ENCODE measurements at places on chromosomes 3 and 15.

DNA sequence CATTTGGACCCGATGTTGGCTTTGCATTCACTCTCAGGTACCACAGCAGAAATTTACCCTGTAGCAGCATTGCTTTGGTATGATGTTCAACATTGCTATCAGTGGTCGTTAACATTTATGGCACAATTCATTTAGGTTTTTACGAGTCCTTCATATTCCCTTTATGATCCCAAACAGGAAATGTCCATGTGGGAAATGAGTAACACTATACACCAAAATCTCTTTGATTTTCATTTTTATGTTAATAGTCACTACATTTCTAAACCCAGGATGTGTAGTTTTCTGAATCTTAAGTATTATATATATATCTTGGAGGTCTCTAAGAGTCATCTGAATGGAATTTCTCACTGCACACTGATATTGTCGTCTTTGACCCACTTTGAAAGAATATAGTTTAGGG lies 78.5 kb upstream of the RBMS3 start:
- DNase-seq: no peak

GRCh38 chr15:52076889-52077781 lies 35.4 kb downstream of the BCL2L10 start:
- no peak for DNase-seq

- DNase-seq: no peak
Measured at GRCh38 chr3:118754406-118755252, 280.0 kb downstream of the IGSF11 start.

DNA sequence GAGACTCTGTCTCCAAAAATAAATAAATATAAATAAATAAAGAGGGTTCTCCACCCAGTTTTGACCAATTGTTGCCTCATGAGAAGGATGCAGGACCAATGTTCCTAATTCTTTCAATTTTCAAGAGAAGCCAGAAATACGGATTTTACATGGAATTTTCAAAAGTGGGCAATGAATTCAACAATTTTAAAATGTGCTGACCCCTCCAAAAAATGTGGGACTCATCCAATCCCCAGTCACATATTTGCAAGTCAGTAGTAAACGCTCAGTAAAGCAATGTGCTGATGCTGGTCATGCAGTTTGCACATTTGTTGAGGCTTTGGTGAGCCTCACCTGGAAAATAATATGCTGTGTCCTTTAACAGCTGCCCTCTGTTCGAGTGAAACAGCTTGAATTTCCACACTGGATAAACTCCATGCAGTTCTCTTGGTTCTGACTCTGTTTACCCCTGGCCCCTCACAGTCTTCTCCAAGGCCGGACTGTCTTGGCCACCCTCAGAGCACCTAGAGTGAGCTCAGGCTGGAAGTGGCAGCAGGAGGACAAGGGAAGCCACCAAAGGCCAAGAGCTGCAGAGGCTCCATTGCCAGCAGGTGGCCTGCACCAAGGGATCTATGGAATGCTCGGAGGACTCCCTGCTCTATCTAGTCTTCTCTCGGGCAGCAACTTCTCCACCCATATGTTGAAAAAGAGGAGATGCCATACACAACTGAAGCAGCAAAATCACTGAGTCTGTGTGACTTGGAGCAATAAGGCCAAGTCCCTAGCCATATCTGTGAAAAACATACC lies 246.8 kb downstream of the UACA start:
- no peak for DNase-seq

DNA sequence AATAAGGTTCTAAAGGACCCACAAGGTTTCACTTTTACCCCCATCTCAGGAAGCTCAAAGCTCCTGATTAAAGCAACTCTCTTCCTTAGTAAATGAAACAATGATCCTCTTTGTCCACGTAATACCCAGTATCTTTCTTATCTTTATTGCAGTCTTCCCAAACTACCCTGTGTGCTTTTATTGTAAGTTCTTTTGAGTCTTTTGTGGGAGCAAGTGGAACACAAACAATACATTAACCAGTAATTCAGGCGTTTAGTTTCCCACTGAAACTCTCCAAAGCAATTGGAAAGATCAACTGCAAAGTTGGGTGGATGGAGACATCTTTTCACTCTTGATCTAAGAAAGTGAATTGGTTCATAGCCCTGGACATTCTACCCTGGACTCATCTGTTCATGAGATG lies 240.0 kb downstream of the ZNF621 start:
- DNase-seq: no peak

DNA sequence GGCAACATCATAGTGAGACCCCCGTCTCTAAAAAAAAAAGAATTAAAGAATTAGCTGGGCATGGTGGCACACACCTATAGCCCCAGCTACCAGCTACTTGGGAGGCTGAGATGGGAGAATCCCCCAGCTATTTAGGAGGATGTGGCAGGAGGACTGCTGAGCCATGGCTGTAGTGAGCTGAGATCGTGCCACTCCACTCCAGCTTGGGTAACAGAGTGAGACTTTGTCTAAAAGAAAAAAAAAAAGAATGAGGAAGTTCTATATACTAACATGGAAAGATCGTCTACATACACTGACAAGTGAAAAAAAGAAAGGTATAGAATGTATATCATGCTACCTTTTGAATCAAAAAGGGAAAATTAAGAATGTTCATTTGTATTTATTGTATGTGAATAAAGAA lies 83.9 kb upstream of the CDAN1 start:
- no peak for DNase-seq

- no peak for DNase-seq
Measured at GRCh38 chr3:17742880-17743657, 638 bp upstream of the TBC1D5 start.

- no peak for DNase-seq
Measured at GRCh38 chr15:22806664-22807063, 20.2 kb downstream of the NIPA1 start.

DNA sequence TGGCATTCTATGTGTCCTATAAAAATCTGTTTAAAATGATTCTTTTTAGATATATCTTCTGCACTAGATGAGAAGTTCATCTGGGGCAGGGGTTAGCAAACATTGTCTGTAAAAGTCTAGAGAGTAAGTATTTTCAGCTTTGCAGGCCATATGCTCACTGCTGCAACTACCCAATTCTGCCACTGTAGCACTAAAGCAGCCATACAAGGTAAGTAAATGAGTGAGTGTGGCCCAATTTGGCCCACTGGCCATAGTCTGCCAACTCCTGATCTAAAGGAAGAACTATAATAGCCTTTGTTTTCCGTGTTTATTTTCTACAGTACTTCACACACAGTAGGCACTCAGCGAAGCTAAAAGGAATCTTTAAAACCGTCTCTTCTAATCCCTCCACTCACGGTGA lies 42.3 kb downstream of the DLG1 start:
- no peak for DNase-seq

DNA sequence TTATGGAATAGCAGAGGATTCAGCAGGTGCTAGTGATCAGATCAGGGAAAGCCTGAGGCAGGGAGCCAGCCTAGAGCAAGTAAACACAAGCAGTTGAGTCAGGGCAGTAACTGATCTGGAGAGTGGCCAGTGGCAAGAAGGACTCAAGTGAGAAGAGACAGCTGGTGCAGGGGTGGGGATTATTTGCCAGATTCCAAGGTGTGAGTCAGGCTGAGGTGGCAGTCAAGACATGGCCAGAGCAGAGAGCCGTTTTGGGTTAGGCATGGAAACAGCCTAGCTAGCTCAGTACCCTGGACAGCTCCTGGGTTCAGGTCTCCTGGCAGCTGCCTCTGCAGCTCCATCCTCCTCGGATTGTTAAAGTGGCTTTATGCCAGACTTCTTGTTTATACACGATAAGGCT lies 281.9 kb upstream of the ONECUT1 start:
- DNase-seq: peak; percentile 85

DNA sequence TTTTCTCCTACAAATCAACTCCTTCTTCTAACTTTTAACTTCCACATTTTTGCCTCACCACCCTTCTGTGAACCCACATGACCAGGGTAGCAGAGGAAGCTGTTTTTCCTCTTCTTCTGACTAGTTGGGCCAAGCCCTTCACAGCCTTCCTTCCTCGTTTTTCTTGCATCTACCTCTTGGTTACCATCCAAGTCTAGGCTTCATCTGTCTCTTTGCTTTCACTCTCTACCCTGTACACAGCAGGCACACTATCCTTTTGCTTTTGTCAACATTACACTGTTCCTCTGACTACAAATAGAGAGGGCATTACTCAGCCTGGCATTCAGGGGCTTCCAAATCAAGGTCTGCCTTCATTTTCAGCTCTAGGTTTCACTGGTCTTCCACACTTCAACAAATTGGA lies 22.0 kb downstream of the SLC9A9 start:
- no peak for DNase-seq

DNA sequence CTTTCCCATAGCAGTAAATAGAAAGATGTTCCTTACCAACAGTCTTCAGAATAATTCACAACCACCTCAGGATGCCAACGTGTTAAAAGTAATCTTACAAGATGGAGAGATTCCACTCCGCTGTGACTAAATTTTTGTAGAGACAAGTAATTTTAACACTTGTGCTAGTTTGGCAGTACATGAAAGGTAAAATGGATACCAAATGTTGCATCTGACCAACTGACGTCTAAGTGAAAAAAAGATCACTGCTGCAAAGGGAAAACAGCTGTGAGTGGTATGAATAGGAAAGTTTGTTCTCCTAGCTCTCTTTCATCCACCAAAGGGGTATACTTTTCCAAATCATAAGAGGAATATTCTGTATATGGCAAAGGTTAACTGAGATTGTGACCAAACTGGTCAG lies 2.6 kb downstream of the SPG21 start:
- no peak for DNase-seq

- DNase-seq: no peak
Measured at GRCh38 chr3:15591928-15592327, 9.4 kb downstream of the HACL1 start.

DNA sequence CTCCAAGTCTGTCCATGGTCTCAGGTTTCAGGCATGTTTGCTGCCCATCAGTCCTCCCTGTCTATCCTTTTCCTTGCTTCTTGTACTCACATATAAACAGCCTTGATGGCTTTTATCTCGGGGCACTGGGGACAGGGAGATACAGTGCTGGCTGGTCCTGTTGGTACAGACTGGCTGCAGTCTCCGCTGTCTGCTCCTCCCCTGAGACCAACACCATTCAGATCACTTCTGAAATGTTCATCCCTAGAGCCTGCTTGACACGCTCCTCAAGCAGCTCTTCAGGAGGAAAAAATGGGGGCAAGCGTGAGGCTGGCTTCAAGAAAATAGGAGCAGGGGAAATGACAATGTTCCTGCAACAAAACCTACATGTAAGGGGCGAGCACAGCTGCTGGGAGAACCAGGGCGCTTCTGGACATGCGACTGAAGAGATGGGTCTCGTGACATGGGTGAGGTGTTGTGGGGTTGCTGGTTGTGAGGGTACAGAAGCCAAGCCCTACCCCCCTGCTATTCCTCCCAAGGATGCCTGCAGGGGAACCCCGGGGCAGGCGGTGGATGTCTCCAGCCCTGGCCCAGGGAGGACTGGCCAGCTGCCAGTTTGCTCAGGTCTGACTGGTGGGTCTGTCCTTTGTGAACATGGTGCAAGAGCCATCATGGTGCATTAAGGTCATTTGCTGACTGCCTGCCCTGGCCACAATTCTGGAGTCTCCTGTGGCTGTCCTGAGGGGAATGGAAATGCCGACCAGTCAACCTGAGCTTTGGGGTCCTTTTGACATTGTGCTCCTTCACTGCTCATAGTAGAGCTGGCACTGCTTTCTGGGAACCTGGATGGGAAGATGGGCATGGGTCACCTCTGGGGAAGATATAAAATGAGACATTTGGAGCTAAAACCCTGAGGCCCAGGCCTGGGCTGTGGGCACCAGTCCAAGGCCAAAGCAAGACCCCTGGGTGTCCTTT lies 40.1 kb downstream of the KY start:
- no peak for DNase-seq

GRCh38 chr3:132405188-132405587 lies 12.1 kb upstream of the DNAJC13 start:
- DNase-seq: no peak

- DNase-seq: no peak
Measured at GRCh38 chr15:28880680-28881079, 5.1 kb upstream of the APBA2 start.

GRCh38 chr3:130992344-130992743 lies 34.3 kb downstream of the ASTE1 start:
- DNase-seq: no peak

DNA sequence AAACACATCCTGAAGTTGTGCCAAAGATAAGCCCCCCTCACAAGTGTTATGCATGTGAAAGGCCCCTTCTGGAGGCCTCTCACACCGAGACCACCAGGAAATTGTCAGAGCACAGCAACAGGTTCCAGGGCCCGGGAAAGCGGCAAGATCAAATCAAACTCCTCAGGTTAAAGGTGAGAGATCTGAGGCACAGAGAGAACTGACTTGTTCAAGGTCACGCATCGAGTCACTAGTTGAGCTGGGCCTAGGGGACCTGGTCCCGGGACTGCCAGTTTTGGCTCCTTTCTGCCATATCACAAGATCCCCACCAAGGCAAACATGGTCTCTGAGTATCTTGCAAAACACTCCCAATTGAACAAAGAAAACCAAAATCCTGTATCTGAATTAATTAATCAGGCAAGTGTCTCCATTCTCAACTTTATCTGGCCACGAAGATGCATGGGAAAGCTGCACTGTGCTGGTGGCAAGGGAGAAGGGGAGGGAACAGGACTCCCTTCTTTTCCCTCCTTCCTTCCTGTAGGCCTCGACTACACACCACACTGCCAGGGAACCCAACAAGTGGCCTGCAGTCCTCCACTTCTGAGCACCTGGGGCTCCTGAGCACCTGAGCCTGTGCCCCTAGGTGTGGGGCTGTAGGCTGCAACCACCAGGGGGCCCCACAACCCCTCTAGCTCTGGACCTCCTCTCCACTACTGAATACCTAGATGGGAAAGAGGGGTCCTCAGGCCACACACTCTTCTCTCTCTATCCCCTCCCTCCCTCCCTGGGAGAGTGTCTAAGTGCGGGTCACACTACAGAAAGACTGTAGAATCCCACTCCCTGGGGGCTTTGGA lies 37.3 kb downstream of the ANP32A start:
- DNase-seq: no peak

- DNase-seq: peak; percentile 39
Measured at GRCh38 chr15:40511472-40512133, 40.8 kb downstream of the CHST14 start.

GRCh38 chr3:14093831-14094230 lies 30.8 kb downstream of the CHCHD4 start:
- no peak for DNase-seq

DNA sequence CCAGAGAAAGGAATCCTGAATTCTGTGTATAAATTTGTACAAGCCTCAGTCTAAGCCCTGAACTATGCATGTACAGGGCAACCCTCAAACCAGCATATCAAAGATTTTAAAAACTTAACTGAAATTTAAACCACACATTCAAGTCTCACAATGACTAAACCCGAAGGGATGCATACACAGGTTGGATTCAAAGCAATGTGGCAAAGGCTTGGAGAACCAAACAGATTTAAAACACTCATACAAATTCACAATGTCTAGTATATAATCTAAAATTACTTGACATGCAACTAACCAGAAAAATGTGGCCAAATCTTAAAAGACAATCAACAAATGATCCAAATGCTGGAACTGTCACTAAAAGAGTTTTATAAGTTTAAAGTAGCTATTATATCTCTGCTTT lies 36.4 kb downstream of the CEP152 start:
- no peak for DNase-seq
